Stimulated activated CD8-positive, alpha-beta memory T cell treated with anti-CD3 and anti-CD28 coated beads, Interleukin-7, amount 100 ng/mL, for 24 hours (primary cell): ENCODE measurements at places on chromosomes 3 and 15.

GRCh38 chr3:128297401-128298138 lies 144.3 kb downstream of the EEFSEC start:
- DNase-seq: no peak

DNA sequence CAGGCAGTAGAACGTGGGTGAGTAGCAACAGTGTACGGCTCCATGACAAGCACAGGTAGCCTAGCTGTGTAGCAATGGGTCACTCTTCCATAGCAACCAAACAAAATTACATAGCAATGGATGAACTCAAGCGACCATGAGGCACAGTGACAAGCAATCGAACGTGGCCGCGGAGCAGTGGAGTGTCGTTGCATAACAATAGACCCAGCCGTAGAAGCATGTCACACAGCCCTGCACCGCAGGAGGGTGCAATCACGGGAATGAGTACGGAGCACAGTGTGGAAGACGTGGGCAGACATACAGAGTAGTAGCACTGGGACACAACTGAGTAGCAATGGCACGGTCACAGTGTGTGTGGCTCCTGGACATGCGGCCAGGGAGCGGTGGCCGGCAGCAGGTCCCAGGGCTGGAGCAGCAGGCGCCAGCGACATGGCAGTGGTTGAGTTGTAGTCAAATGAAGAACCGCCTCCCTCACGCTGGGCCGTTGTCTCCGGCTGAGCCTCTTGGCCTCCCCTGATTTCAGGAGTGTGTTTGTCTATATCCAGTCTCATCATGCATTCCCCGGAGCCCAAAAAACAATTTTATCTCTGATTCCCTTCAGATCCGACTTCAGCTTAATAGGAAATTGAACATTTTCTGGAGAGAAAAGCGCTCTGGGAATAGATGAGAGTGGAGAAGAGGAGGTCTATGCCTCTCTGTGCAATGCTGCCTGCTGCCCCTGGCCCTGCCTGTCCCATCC lies 64.1 kb downstream of the CCDC33 start:
- no peak for DNase-seq

- no peak for DNase-seq
These were observed 421 bp downstream of the BMF start for GRCh38 chr15:40108061-40108854.

- no peak for DNase-seq
These were observed 572.0 kb upstream of the NR2F2 start for GRCh38 chr15:95758451-95758850.

- DNase-seq: no peak
These were observed 4.7 kb upstream of the NRROS start for GRCh38 chr3:196634829-196635228.

DNA sequence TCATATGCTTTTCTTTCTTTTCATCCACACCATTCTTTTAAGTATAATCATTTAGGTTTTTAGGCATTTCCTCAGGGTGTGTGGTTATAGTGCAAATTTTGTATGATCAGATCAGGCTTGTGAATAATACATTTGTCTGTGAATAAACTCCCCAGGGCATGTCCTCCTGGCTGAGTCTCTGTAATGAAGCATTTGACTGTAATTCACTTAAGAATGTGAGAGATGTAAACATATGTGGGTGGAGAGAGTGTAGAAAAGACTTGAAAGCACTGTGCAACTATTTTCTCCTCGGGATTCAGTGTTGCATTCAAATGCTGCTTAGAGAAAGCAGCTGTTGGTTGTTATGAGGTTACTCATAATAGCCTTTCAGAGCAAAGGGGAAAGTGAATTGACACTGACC lies 996.5 kb downstream of the TUSC7 start:
- no peak for DNase-seq

- no peak for DNase-seq
These were observed 577.9 kb upstream of the ALCAM start for GRCh38 chr3:104788807-104789206.
